ENCODE measurements at places on chromosomes 3 and 15.

GRCh38 chr3:33717616-33717865 lies 513 bp downstream of the CLASP2 start:
- DNase-seq: peak; percentile 57
- no peaks in the 10 kb centered on the region for H3K27me3 ChIP-seq
- H3K36me3 ChIP-seq: no peaks in the 10 kb centered on the region
- peak overlapping the region; percentile 82 for H3K4me3 ChIP-seq

GRCh38 chr3:89803711-89804110 lies 696.3 kb downstream of the EPHA3 start:
- no peak overlapping the region for H3K4me3 ChIP-seq
- no peaks in the 10 kb centered on the region for H3K27me3 ChIP-seq
- no peak for DNase-seq
- H3K27ac ChIP-seq: no peak overlapping the region
- no peaks in the 10 kb centered on the region for H3K36me3 ChIP-seq
- H3K4me1 ChIP-seq: no peaks in the 10 kb centered on the region

DNA sequence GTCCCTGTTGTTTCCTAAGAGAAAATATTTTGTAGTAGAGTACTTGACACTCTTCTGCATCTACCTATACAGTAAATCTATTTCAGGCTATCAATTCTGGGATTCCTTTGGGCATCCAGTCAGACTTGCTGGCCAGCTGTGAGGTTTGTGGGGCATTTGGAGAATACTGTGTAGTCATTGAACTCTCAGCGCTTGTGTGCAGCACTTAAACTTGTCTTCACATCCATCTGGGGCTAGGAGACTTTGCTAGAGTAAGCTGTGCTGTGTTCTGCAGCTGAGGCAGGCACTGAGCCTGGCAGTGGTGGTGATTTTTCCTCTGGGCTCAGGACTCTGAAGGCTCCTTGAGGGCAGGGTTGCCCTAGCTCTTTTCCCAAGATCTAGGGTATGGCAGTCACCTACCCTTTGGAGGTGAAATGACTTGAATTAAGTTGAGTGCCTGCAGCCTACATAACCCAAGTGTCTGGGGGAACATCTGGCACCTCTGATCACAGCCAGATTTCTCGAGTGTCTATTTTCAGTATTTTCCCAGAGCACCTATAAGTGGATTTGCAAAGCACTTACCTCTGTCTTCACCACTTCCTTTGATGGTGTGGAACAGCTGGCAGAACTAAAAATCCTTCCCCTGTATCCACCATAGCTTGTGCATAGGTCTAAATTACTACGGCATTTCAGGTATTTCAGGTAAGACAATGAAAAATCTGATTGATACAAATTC lies 19.3 kb downstream of the CLSTN2 start:
- H3K4me3 ChIP-seq: no peak overlapping the region
- no peaks in the 10 kb centered on the region for H3K27me3 ChIP-seq
- H3K27ac ChIP-seq: no peak overlapping the region

GRCh38 chr3:111797171-111797615 lies 61.9 kb upstream of the PHLDB2 start:
- DNase-seq: no peak
- H3K36me3 ChIP-seq: no peaks in the 10 kb centered on the region
- H3K27ac ChIP-seq: no peak overlapping the region
- no peaks in the 10 kb centered on the region for H3K27me3 ChIP-seq
